CD4-positive, alpha-beta T cell treated with Interleukin-10 for 1 hour (primary cell): ENCODE measurements at places on chromosomes 16 and 17.

DNA sequence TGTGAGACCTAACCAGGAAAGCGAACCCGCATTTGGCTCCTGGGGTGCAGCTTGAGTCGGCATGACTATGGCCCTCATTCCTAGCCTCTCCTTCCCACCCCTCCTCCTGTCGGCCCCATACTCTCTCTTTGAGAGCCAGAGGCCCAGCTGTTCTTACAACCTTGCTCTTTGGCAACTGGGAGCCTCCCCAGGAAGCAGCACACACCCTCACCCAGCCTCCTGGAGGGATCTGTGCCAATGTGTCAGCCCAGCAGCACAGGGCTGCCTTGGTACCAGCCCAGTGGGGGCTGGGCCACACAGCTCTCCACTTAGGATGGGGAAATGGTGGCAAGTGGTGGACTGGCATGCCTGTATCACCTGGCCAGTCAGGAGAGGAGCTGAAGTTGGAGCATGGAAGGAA lies 70.3 kb upstream of the LGALS9 start:
- no peak for DNase-seq

- DNase-seq: no peak
Measured at GRCh38 chr16:12291989-12292759, 315.6 kb downstream of the SNX29 start.

DNA sequence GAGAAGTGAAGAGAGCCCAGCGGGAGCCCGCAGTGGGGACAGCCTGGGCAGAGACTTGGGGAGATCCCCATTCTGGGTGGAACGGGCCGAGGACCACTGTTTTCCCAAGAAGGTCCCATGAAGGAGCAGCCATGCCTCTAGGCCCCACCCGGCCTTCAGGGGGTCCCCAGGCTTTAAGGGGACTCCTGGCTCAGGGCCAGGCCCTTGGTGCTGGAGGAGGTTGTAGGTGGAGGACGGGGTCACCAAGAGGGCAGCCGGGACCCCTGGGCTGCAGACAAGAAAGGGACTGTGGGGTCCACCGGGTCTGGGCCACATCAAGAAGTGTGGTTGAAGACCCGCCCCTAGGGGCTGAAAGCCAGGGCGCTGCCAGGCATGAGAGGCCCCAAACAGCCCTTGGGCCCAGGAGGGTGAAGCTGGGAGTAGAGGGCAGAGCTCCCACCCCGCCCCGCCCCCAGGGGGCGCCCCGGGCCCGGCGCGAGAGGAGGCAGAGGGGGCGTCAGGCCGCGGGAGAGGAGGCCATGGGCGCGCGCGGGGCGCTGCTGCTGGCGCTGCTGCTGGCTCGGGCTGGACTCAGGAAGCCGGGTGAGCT lies at the start of gene PRSS21:
PRSS21 (plus strand) TSS at position 487 of the 589 bp plus-strand sequence; CDS start at position 519, 32 bp downstream.
- peak; percentile 48 for DNase-seq

- no peak for DNase-seq
Measured at GRCh38 chr17:41982026-41982760, 15.6 kb downstream of the CNP start.

DNA sequence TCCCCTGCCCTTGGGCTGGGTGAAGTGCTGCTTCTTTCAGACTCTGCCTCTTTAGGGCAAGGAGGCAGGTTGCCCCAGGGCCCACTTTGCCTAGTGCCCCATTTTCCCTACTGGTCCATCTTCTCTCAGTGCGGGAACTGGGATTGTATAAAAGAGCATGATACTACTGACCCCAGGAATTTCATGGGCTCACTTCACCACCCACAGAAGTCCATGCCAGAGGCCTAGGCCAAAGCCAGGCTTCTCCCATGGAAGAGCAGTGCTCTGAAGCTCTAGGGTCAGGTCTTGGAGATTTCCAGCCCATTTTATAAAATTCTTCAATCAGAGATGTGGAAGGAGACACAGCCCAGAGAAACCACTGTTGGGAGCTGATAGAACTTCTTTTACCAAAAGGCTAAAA lies 5.7 kb downstream of the CACNG1 start:
- DNase-seq: no peak

DNA sequence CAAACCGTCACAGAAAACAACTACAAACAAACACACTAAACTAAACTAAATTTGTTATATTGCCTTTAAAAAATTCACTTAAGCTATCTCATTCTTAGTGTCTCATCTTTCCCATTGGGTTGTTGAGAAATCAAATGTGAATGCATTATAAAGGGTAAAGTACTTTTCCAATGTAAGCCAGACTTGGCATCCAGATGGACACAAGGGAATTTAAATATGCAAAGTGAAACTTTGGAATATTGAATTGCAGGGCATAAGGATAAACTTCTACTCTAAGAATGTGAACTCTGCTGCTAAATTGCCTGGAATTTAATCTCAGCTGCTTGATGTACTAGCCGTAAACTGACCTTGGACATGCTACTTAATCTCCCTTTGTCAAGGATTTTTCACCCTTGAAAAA lies 1554.6 kb downstream of the CDH8 start:
- no peak for DNase-seq

- no peak for DNase-seq
Measured at GRCh38 chr17:72119873-72120641, 763 bp upstream of the SOX9 start.

DNA sequence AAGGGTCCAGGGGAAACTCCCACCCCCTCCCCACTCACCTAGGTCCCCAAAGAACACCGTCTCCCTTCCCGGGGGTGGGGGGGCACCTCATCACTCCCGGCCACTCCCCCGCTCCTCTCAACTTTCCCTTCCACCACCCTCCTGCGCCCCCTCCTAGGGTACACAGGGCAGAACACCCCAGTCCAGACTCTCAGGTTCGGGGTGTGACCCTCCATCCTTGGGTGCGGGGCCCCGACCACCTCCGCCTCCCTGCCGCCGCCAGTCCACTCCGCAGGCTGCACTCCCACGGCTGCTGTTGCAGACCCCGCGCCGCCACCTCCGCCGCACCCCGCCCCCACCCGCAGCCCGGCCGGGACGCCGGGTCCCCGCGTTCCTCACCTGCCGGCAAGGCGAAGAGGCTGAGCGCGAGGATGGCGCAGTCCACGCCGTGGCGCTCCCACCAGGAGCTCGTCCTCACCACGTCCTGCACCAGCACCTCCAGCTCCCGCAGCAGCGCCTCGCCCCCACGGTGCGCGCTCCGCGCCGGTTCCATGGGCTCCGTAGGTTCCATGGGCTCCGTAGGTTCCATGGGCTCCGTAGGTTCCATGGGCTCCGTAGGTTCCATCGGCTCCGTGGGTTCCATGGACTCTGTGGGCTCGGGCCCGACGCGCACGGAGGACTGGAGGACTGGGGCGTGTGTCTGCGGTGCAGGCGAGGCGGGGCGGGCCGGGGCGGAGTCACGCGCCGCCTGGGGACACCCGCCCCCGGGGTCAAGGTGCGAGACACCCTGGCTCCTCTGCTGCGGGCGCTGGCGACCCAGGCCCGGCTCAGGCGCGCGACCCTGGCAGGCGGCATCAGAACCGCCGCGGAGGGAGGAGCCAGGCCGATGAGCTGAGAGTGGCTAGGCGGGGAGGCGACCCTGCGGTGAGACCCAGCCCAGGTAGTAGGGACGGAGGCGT lies at the start of gene FADS6:
FADS6 (minus strand) TSS at position 660 of the 938 bp plus-strand sequence; CDS start at position 622, 38 bp downstream.
- DNase-seq: peak; percentile 7

DNA sequence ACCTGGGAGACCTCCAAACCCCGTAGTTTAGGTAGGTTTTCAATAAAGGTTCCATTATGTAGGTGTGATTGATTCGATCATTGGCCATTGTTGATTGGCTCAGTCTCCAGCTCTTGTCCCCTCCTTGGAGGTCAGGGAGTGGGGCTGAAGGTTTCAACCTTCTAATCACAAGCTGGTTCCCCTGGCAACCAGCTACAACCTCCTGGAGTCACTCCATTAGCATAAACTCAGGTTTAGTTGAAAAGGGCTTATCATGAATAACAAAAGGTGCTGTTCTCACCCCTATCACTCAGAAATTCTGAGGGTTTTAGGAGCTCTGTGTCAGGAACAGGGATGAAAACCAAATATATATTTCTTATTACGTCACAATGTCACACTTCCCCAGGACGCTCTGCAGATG lies 28.5 kb downstream of the TMEM132E start:
- no peak for DNase-seq

DNA sequence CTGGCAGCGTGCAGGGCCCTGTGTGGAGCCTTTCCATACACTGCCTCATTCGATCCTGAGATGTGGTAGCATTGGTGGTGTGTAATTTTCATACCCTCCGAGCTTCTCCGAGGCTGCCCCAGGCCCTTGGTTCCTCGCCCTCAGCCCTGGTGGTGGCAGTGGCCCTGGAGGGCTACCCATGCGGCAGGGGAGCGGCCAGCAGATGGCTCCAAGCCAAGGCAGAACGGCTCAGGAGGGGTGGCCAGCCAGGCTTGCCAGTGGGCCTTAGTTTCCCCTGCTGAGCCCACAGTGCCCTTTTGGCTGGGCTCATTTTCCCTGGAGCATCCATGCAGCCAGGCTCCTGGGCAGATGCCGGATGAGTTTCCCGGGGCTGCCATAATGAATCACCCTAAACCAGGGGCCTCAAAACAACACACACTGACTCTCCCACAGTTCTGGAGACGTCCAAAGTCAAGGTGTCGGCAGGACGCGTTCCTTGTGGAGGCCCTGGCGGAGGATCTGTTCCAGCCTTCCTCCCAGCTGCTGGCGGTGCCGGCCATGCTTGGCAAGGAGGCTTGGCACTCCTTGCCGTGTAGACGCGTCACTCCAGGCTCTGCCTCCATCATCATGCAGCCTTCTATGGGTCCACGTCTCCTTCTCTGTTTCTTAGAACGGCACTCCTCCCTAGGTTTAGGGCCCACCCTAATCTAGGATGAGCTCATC lies 158.8 kb upstream of the GSE1 start:
- DNase-seq: no peak

DNA sequence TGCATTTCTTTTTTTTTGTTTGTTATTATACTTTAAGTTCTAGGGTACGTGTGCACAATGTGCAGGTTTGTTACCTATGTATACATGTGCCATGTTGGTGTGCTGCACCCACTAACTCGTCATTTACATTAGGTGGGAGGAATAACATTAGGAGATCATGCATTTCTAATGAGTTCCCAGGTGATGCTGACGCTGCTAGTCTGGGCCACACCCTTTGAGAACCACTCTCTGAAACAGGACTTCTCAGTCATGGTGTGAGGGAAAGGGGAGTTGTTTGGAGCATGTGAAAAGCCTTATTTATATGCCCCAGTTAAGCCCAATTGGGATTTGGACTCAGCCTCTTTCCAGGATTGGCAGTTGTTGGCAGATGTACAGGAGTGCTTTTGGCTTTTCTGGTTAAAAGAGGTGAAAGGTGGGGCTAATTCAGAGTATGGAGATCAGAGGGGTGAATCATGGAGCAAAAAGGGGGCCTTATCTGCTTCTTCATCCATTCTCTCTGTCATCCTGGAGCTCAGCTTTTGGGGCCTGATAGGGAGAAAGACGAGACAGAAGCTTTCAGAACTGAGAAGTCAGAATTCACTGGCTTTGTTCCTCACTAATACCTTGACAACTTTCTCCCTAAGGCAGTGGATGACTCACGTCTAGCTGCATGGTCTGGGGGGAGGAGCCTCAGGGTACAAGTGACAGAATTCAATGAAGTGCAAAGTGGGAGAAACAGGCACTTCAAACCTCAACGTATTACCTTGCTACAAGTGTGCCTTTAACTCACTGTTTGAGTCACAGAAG lies 180.0 kb upstream of the CACNG3 start:
- no peak for DNase-seq

DNA sequence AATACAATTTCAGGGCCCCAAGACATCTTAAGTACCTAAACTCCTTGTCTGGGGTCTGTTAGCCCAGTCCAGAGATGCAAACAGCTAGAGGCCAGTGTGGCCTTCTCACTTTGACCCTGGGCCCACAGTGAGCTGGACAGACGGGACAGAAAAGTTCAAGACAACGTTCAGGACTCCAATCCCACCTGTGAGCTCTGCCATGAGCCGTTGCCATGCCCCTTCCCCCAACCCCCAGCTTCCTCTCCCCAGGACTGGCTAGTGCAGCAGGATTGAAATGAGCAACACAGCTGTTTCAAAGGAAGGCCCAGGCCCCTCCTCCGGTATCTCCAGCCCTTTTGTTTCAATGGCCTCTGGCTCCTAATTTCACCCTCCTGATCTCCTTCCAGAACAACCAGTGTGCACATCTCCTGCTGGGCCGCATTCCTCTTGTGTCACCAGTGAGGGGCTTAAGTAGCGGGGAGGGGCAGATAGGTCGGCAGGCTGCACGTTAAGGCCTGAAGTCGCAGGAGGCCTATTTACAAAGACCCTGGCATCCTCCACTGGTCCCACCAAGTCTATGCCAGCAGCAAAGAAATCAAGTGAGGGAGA lies 11.3 kb downstream of the AXIN2 start:
- no peak for DNase-seq

GRCh38 chr17:7292729-7293128 lies 1.7 kb downstream of the YBX2 start:
- no peak for DNase-seq

GRCh38 chr17:4701116-4701515 lies 2.8 kb downstream of the PELP1 start:
- no peak for DNase-seq

GRCh38 chr16:47574091-47575054 lies 113.2 kb downstream of the PHKB start:
- peak; percentile 24 for DNase-seq

GRCh38 chr17:78127239-78127887 lies 1.2 kb downstream of the TMC6 start:
- DNase-seq: peak; percentile 79

DNA sequence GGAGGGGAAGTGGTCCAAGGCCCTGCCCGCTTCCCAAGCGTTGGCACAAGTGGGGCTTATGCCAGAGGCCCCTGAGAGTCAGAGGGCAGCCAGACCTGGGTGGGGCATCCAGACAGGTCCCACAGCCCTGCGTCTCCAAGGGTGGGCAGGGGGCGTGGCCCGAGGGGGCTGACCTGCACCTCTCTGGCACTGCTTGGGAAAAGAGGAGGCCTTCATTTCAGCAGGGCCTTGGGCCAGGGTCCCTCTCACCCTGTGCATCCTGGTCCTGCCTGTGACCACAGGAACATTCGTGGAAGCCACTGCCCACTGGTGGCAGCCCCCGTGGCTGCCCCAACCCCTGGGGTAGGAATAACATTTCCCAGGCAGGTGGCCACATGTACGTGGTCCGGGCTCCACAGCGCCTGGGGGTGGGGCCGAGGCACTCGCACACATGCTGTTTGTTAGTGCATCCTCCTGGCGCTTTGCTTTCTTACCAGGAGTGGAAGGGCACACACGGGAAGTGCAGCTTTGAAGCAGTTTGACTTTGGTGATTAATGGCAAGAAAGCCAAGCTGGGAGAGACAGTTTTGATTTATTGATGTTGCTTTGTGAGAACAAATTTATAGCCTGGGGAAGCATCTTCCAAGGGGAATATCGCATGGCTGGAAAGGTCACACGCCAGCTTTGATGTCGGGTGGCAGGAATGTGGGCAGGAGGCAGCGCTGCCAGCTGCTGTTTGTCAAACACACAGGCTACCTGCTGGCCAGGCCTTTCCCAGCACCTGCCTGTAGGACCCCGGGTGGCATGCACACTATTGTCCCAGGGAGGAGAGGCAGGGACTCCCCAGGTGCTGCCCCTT lies 4.3 kb downstream of the CENPX start:
- DNase-seq: no peak

- no peak for DNase-seq
Measured at GRCh38 chr17:65170839-65171238, 33.7 kb downstream of the RGS9 start.

- no peak for DNase-seq
Measured at GRCh38 chr16:19722981-19723380, 4.9 kb downstream of the IQCK start.
